ENCODE measurements at places on chromosomes 4 and X.

DNA sequence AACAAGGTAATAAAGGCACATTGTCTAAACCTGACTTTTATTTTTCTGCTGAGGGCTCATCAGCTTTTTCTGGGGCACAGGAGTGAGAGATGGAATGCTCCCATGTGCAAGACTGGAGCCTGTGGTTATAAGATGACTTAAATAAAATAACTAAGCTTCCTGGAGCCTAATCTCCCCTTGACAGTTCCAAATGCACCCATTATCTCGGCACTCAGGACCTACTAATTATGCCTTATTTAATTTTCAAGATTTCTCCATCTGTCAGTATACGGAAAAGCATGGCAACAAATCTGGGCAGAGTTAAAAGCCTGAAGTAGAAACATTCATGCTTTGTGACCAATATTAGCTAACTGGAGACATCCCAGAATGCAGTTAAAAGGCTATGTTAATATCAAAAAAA is 416.7 kb upstream of the TEX13C start:
- DNase-seq = no peak

DNA sequence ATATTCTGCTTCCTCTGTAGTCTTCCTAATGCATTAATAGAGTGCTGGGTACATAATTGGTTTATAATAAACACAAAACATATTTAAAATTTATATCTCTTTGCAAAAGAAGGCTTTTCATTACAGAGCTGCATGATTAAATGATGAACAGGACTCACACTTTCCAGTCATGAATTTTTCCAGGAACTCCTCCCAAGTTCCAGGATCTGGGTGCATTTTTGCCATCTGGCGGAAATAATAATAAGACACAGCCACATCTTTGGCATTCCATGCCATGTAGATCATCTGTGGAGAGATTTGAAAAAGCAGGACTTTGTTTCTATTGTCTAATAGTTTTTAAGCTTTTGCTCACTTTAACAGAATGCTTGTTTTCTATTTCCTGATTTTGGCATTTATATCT is 40.2 kb upstream of the SULT1B1 start:
- peak; percentile 80 for DNase-seq

DNA sequence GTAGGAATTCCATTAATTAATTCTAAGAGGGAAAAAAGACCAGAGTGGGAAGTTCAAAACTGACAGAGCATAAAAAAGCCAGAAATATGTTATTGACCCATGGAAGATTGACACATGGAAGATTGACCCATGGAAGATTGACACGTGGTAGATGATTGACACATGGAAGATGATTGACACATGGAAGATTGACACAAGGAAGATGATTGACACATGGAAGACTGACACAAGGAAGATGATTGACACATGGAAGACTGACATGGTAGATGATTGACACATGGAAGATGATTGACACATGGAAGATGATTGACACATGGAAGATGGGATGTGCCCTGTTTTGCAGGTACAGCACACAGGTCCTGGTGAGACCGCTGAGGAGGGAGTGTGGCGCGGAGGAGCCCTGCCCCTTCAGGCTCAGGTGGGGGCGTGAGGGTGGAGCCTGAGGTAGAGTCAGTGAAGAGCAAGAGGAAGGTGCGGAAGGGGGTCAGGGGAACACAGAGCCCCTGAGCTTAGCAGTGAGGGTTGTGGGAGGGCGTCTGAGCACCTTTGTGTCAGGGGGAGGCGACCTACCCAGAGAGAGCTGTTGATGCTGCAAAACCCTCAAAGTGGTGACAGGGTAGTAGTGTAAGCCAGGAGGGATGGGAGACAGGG is 15.8 kb upstream of the PDE6B start:
- DNase-seq = no peak

DNA sequence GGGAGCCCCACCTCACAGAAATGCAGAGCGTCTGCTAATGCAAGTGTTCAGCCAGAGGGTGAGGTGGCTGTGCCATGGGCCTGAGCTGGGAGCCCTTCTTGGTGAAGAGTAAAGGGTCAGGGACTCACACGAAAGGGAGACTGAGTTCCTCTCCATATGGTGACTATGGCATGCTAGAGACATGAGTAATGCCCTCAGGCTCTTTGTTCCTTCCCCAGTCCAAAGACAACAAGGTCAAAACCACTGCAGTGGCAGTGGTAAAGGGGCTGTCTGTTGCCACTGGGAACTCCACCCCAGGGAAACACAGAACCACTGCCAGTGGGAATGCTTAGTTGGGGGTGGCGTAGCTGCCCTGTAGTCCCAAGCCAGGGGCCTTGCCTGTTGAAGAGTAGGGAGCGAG is 22.4 kb downstream of the RAB40AL start:
- DNase-seq = peak; percentile 79

- DNase-seq = peak; percentile 23
Measured at GRCh38 chr4:108272561-108272960, 103.8 kb upstream of the LEF1 start.

DNA sequence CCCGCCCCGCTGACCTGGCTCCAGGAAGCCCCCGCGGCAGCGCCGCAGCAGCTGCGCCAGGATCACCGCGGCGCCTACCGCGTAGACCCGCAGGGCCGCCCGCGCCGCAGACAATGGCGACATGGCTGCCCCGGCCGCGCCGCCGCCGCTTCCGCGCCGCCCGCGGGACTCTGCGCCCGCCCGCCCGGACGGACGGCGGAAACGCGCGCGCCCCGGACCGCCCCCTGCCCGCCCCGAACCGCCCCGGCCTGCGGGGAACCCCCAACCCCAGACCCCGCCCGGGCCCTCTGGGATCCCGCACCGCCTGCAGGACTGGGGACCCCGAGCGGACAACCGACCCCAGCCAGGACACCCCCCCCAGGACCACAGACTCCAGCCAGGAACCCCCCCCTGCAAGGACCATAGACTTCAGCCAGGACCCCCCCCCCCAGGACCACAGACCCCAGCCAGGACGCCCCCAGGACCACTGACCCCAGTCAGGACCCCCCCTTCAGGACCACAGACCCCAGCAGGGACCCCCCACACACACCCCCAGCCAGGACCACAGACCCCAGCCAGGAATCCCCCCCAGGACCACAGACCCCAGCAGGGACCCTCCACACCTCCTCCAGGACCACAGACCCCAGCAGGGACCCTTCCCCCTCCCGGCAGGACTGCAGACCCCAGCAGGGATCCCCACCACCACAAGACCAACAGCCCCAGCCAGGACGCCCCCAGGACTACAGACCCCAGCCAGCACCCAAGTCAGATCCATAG is at the start of the genes DHRSX and ZBED1:
TSS of gene DHRSX (minus strand) at position 174 of the 756 bp plus-strand sequence. CDS start at position 123, 51 bp downstream.
TSS of gene ZBED1 (minus strand) at position 174 of the 756 bp plus-strand sequence. CDS start 10,257 bp downstream, outside the sequence.
- peak; percentile 65 for DNase-seq

- no peak for DNase-seq
Measured at GRCh38 chr4:44985152-44985551, 258.8 kb upstream of the GNPDA2 start.

- DNase-seq = no peak
Measured at GRCh38 chrX:2712890-2713840, 22.1 kb downstream of the CD99 start.

GRCh38 chr4:54192811-54193210 is 36.3 kb upstream of the PDGFRA start:
- DNase-seq = no peak

DNA sequence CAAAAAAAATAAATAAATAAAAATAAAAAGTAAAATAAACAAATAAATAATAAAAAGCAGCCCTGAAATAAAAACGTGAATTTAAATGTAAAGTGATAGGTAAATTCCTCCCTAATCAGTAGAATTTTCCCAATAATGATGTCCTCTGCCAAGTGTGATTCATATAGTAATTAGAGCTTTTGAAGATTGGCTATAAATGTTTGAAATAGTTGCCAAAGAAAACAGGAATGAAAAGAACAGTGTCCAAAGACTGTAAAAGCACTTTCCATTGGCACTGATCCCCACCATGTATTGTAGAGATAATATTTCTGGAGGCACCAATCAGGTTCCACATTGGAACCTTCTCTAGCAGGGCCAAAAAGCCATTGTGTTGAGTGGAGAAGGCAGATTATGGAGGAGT is 25.9 kb upstream of the SMARCAD1 start:
- no peak for DNase-seq

DNA sequence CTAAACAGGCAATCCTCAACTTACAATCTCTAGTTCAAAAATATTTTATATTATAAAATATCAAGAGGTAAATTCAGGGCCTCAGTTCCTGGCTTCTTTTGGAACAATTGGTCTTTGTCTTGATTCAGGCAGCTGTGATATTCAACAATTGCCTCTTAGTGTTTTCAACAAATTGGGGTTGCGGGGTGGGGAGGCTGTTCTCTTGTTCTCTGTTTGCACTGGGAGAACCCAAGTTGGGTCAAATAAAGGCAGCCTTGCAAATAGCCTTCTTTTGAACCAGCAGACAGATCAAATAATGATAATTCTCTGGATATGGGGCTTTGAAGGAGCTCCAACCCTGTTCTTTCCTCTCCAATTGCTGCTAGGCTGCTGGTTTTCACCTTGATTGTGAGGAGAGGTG is 142.5 kb downstream of the COL4A5 start:
- no peak for DNase-seq

DNA sequence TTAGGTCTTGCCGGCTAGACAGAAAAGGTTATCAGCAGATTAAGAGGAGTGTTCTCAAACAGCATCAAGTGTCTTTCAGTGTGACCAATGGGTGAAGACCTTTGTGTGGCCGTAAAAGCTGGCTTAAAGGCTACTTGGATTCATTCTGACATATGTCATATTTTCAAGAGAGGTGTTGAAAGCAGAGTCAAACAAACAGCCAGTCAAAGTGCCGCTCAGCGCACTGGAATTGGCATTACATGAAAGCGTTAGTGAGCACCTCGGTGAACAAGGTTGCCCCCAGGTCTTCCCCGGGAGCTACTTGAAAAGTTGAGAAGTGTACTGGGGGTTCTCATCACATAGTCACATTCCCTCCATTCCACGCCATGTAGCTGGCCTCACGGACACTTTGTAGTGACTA is 148.9 kb downstream of the SOX3 start:
- no peak for DNase-seq

DNA sequence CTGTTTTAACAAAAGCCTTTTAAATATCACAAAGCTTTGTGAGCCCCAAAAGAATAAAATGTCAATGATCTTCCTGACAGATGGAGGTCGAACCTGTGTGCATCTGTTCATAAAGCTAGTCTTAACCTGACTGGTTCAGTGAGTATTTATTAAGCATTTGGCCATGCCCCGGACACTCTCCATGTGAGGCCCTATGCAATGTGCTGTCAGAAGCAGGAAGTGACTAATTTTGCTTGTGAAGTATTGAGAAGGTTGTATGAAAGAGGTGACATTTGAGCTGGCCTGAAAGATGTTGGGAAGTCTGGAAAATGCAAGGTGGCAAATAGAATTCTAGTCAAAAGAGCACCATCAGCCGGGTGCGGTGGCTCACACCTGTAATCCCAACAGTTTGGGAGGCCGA is 171.4 kb downstream of the MSL3 start:
- peak; percentile 10 for DNase-seq

DNA sequence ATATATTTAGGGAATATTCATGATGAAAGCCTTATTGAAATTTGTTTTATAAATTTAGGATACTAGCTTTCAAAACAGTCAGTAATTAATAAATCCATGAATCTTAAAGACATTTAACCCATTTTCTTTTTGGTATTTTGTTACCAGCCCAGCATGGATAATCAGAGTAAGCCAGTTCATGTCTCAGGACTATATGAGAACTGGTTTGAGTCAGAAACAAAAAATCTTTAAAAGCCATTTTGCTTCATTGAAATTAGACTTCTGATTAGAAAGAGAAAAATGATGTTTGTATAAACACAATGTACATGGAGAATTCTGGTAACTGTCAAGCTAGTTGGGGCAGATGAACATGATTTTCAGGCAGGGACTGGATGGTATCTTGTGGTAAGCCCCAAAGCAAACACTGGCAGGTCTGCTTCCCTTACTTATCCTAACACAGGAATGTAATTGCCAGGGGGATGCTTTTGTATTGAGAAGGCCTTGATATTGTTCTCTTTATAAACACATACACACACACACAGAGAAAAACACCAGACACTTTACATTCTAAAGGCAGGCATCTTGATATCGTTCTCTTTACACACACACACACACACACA is 9.4 kb downstream of the ARHGAP10 start:
- peak; percentile 46 for DNase-seq

DNA sequence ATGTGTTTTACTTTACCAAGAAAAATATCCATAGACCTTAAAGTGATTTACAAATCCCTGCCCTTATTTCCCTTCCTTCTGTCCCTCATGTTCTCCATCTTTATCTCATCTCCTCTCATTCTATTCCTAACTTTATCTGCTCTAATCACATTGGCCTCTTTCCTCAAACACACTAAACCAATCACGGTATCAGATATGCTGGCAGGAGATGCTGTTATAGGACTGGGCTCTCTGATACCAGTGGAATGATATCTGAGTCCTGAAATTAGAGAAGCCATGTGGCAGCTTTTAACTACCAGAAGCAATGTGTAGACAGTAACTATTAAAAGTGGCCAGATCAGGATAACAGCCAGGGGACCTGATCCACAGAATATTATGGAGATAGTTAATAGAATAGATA is 49.9 kb upstream of the GIMD1 start:
- DNase-seq = no peak

DNA sequence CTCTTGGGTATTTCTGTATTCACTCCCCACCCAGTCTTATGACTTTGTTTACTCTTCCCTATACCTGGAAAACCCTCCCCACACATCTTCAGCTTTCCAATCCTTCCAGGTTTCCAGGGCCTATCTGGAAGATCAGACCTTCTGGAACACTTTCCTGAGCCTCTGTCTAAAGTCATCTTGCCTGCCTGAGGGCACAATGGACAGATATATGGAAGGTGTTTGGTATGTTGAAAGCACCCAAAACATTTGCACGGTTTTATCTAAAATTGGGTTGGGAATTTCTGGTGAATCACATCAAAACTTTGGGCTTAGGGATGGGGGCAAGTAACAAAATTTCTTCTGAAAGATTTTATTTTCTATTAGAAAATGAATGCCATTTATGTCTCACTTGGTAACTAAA is 16.0 kb downstream of the CLDN2 start:
- DNase-seq = no peak

DNA sequence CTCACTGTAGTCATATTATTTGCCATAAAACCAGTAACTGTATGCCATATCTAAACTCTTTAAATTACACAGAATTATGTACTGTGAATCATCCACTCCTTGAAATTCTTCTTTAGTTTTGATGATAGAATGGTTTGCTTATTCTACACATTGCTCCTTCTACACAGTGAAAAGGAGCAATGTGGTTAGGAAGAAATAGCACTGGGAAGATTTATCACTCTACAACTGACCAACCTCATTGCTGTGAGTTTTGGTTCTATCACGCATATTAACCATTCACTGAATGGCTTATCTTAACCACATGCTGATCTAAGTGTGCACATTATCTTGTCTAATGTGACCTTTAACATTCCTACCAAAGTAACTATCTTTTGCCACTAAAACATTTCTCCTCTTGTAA is 415.7 kb upstream of the NDST4 start:
- no peak for DNase-seq
